ENCODE measurements at places on chromosomes 3 and 15.
A peak's percentile ranks its signal among the peaks of the same experiment; 100 is the strongest.

DNA sequence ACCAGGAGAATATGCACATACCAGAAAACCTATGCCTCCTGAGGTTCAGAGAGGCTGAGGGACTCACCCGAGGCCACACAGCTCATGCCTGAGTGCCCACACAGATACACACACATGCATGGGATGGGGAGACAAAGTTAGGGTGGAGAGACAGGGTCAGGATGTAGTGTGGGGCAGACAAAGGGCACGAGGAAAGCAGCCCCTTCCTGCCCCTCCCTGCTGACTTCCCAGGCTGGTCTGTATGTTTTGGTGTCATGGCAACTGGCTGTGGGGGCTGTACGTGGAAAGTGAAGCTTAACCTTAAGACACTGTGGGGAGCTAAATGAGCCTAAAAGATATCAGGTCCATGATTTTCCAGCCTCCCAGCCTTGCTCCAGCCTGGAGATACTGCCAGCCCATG is 57.8 kb downstream of the EPHB3 start:
- no peak for DNase-seq

- no peak for DNase-seq
These were observed 476.3 kb downstream of the RBMS3 start for GRCh38 chr3:29757054-29757777.

DNA sequence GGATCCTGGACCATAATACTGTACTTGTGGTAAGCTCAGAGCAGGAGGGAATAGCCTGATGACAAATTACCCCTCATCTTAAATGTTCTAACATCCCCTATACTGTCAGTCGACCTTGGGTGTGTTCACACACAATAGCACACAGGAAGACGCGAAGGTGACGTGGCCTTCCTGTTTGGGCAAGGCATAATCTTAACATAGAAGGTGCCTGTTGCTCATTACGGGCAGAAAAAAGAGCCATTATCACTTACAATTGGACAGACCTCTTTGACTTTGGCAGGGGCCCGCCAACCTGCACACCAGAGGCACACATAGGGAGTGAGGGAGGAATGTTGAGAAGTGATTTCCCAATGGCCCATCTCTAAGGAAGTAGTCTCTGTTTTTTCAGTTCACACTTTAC is 144.2 kb downstream of the ANO10 start:
- no peak for DNase-seq

GRCh38 chr3:160449636-160450598 is at the start of gene TRIM59:
Gene TRIM59 (minus strand): TSS chr3:160449786. CDS start chr3:160439183, 10,603 bp downstream.
- peak; percentile 92 for DNase-seq

DNA sequence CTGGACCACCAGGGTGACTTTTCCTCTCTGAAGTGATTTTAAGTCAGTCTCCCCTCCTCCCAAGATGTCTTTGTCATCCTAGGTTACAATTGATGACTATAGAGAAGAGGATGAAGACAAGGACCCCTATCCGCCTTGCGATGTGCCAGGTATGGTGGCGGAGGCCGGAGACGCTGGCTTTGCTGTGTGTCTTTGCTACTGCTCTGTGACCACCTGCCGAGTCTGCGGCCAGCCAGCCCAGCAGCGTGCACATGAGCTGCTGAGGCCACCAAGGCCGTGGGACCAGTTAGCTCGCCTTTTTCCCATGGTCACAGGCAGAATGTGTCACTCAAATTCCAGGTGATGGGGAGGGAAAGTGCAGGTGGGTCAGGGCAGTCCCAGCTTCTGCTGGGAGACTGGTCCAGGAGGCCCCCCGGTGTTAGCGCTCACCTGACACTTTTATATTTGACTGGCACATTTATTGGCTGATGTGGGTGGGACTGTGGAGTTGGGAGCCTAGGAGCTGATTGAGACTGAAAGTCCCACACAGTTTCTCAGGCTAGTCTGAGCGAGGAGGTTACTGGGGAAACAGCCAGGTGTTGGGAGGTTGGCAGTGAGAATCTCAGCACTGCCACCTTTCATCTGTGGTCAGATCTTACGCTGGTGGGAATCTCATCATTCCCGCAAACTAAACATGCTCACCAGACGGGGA is 114.1 kb downstream of the CHDH start:
- no peak for DNase-seq

DNA sequence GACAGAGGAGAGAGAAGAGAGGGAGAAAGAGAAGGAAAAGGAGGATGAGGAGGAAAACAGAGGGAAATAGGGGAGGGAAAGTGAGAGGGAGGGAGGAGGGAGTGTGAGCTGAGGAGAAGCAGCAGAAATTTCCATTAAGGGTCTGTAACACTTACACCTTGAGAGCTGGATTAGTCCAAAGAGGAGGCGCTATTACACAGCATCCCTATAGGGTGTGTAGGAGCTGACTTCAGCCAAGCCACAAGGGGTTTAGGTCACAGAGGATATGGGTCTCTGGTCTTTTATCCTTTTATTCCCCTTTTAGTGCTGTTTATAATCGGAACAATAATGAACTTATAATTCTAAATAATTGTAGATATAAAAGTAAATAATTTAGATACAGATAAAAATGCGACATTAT is 230.4 kb downstream of the GABRG3 start:
- DNase-seq: no peak

GRCh38 chr3:173889596-173889995 is 492.1 kb downstream of the NLGN1 start:
- no peak for DNase-seq

- no peak for DNase-seq
These were observed 65.9 kb upstream of the C3orf80 start for GRCh38 chr3:160159341-160159740.

- DNase-seq: no peak
These were observed at the start of gene CXCR6 for GRCh38 chr3:45943207-45943846. Gene CXCR6 (plus strand): TSS chr3:45943464. CDS start chr3:45946482, 3,018 bp downstream.

DNA sequence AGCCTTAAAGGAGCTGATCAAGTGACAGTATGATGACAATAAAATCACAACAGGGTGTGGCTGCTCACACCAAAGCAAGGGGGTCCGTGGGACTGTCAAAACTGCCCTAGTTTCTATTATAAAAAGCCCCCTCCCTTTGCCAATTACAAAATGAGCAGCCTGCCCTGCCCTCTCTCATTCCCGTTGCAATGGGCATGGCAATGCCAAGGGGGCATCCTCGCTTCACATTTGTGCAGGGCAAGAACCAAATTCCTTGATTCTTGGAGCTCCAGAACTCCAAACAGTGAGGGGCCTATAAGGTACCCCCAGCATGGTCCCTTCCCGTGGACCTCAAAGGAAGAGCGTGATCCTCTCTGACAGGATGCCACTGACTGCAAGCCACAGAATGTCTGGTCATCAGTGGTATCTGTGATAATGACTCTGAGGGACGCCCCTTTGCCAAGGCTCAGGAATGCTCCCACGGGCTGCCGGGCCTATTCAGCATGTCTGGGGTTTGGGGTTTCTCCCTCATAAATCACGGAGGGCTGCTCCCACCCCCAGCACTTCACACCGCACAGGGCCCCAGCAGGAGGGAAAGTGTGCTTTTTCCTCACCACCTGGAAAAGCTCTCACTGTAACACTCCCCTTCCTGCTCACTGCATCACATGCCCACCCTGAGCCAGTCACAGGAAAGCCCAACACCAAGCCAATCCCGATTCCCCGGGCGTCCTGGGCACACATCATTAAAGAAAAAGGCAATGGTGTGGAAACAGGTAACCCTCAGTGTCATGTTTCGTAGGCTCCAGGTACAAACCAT is 105.1 kb upstream of the TRPM1 start:
- no peak for DNase-seq

DNA sequence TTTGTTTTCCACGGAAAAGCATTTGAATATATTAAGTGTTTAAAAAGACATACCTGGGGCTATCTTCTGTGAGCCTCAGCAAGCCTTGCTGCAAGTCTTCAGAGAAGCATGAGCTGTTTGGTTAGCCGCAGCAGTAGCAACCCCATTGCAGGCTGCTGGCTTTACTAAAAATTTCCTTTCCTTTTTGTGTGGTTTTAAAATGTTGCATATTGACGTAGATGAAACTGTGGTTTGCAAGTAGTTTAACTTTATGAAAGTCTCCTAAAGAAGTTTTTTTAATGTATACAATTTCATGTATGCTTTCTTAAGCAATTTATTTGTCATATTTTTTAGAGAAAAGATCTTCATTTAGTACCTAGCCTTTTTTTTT is at the start of gene GPR171:
Gene GPR171, minus strand, starts transcription at position 166 of the 370 bp plus-strand sequence. CDS start 3,830 bp downstream, outside the sequence.
- no peak for DNase-seq

GRCh38 chr3:182829761-182830405 is 36.6 kb downstream of the ATP11B start:
- DNase-seq: no peak

- DNase-seq: no peak
These were observed 214.8 kb downstream of the ZMAT3 start for GRCh38 chr3:178856804-178857203.

- DNase-seq: no peak
These were observed 31.4 kb downstream of the GTF2E1 start for GRCh38 chr3:120773932-120774331.

GRCh38 chr3:190108804-190109203 is 11.9 kb downstream of the P3H2 start:
- DNase-seq: no peak

GRCh38 chr15:88312941-88313579 is 56.5 kb upstream of the NTRK3 start:
- no peak for DNase-seq

- DNase-seq: no peak
These were observed 8.5 kb downstream of the CKMT1A start for GRCh38 chr15:43702174-43702573.

DNA sequence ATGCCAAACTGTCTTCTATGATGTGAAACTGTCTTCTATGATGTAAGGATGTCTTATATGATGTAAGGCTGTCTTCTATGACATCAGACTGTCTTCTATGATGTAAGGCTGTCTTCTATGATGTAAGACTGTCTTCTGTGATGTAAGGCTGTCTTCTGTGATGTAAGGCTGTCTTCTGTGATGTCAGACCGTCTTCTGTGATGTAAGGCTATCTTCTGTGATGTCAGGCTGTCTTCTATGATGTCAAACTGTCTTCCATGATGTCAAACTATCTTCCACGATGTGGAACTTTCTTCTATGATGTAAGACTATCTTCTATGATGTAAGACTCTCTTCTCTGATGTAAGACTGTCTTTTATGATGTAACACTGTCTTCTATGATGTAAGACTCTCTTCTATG is 27.9 kb downstream of the MGLL start:
- no peak for DNase-seq

- no peak for DNase-seq
These were observed 2.7 kb downstream of the TTC21A start for GRCh38 chr3:39110041-39110639.

DNA sequence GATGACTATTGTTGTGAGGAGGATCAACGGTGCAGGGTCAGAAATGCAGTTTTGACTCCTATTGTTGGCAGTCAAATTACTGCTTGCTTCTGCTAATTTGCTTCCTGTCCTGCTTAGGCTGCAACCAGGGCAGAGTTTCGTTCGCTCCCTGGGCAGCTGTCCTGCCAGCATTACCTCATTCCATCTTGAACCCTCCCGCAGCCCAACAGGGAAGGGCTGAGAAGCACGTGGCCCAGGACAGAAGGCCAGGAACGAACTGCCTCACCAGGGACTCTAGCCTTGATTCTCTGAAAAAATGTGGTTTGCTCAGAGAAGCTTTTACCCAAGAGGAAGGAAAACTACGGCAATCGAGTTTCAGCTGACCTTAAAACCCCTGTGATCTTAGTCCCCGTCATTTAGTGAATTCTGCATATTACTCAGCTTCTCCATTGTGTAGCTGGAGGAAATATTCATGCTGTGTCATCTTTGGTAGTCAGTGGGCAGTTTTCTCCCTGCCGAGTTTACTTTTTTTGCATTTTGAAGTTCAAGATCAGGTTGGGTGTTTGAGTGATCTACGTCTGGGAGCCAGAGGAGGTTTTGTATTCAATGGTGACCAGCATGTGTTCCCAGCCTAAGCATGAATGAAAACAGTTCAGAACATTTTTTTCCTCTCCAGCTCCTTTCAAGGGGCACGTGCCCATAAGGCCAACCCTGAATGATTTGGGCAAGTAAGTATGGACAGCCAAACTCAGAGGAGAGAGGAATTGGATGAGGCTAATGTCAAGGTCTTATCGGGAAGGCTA is 23.0 kb downstream of the TLNRD1 start:
- DNase-seq: peak; percentile 27

DNA sequence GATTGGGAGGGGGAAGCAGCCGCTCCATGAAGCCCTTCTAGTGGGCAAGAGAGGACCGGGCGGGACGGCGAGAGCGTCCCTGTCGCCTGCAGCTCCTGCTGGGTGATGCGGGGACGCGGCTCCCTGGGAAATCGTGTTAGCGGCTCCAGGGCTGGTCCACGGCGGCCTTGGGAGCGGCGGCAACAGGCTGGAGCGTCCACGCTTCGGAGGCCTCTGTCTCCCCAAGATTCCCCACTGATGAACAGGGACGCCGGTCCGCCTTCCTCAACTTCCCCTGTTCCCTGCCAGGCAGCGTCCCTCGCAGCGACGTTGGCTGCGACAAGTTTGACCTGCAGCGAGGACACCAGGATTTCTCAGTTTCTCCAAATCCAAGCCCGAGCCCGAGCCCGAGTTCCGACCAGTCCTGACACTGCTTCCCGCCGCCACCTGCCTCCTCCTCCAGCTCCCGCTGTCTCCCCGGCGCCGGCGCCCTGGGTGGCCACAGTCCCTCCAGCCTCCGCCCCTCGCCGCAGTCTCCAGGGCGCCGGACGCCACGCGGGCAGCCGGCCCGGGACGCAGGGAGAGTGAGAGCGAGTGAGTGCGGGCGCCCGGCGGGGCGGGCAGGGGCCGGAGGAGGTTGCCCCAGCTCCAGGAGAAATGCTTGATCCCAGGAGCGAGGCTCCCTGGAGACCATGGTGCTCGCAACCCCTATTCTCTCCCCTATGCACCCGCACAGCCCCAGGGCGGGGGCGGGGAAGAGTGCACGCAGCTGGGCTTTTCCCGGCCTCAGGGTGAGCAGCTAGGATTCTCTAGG is 78.1 kb upstream of the RNF7 start:
- DNase-seq: no peak

DNA sequence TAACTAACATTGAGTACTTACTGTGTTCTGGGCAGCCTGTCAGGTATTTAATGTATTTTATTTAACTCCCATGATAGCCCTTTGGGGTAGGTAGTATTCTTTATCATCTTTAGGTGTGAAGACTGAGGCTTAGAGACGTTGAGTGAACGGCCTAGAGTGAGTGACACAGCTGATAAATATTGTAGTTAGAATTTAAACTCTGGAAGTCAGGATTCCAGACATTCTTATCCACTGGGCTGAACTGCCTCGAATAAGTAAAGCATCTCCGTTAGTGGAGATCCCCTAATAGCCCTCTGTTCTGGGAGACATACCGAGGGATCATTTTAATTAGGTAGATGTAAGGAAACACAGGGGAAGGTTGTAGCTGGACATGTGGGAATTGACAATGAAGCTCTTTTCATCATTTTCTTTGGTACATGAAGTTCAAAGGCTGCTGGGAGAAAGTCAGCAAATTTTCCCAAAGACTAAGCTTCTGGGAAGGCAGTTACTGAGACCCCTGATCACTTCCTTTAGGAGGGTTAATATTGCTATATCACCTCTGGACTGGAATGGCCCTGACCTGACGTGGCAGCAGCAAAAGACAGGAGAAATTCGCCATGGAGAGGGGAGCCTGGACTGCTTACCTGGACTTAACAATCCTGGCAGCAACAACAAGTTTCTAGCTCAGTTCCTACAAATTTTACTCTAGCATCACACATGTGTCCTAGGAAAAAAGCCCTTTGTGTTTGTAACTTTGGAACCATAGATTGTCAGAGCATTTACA is 11.7 kb upstream of the PDCD6IP start:
- DNase-seq: no peak

GRCh38 chr3:120098710-120099109 is 4.5 kb upstream of the GSK3B start:
- no peak for DNase-seq

- no peak for DNase-seq
These were observed 177.0 kb downstream of the CACNA2D3 start for GRCh38 chr3:54299169-54299935.

Measured in amniotic stem cell (primary cell).